ENCODE measurements at places on chromosomes 11 and 22. TPM values are rescaled to one million over a fixed set of nuclear protein-coding genes. Genes with fewer than 3 reads are reported as not detected.

Gene TTC28
- total RNA-seq, result 14.8 TPM

Gene EFCAB6
- 0.31 TPM for total RNA-seq

Gene C1QTNF5
- 2.1 TPM for total RNA-seq

Gene GPHA2
- not detected for total RNA-seq

Gene SLC15A3
- 2.7 TPM for total RNA-seq

Gene VSIG2
- 0.48 TPM for total RNA-seq

Gene E2F8
- total RNA-seq, result 5.6 TPM

Gene APOL1
- total RNA-seq, result not detected

Gene MAML2
- 3.6 TPM for total RNA-seq

Gene CST6
- not detected for total RNA-seq

Gene PKDREJ
- total RNA-seq, result not detected
